T-helper 9 cell (primary cell): ENCODE measurements at places on chromosomes 5 and 9.

DNA sequence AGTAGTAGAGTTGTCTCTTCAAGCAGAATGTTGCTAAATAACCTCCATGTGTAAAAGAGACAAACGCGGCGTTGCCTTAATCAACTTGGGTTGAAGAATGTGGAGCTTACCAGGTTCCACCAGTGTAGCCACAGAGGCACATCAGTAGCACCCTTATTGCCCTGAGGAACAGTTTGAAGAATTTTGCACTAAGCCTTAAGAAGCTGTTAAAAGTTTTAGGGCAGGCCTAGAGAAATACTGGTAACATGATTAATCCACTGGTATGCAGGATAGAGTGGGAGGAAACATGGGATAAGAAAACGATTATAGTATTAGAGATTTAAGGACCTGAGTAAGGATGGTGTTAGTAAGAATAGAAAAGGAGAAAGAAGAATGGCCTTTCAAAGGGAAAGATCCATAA is 100.6 kb downstream of the ZCCHC7 start:
- no peak for DNase-seq

GRCh38 chr5:50958852-50959457 is 292.5 kb downstream of the PARP8 start:
- no peak for DNase-seq

- DNase-seq = no peak
Observed at GRCh38 chr5:95283761-95284571, 928 bp downstream of the MCTP1 start.

DNA sequence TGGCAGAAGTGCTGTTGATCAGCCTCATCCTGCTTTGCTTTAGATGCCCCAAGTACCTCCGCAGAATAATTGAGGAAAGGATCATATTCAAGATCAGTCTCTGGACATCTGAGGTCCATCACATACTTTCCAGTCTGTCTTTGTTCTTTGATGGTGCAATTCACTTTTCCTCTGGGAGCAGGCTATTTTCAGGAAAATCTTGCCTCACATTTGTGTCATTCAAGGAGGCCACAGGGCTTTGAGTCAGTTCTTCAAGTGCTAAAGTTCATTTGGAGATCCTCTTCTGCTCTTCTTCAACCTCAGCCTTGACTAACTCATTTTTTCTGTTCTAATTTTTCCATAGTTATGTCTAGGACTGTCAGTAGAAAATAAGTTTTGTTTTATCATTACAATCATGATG is 18.6 kb downstream of the EQTN start:
- DNase-seq = no peak

- DNase-seq = no peak
Observed at GRCh38 chr9:134886413-134886913, 5.9 kb downstream of the FCN2 start.

- no peak for DNase-seq
Observed at GRCh38 chr9:125700791-125701190, 6.2 kb downstream of the MAPKAP1 start.

DNA sequence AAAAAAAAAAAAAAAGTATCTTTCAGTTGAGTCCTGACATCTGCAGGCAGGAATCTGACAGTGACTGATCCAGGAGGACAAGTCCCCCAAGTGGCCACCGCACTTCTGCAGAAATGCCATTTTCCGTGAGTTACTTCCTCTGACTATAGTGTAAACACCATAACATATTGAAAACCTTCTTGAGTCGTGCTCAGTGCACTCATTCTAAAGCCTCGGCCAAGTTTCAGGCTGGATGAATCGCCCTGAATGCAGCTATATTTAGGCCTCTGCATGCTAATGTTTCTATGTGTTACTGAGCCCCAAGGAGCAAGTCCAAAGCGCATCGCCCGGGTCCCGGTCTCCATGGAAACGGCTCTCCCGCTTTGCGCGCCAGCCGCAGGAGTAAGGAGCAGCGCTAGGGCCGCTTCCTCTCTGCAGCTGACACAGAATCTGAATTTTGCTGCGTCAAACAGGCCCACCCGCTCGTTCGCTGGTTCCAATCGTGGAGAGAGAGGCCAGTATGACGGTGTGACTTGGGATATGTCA is 335.4 kb downstream of the MSX2 start:
- no peak for DNase-seq

- no peak for DNase-seq
Observed at GRCh38 chr5:79809743-79810142, 120.1 kb downstream of the CMYA5 start.

GRCh38 chr5:159782197-159782994 is 133.9 kb upstream of the ADRA1B start:
- no peak for DNase-seq

DNA sequence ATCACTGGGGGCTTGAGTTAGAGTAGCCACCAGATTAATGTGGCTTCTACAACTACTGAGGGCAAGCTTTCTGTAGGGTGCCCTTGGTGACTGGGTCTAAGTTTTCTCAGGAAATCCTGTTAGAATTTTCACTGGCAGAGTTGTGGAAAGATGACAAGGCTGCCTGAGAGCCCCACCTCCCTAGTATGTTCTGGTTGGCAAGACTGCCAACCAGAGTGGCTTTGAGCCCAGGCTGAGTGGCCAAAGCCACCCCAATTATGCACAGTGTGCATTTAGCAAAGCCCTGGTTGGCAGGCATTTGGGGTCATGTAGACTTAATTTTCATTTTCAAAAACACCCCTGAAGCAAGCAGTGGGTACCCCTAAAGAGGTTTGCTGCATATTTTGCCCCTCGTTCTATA is 136.7 kb upstream of the HAPLN1 start:
- DNase-seq = no peak

DNA sequence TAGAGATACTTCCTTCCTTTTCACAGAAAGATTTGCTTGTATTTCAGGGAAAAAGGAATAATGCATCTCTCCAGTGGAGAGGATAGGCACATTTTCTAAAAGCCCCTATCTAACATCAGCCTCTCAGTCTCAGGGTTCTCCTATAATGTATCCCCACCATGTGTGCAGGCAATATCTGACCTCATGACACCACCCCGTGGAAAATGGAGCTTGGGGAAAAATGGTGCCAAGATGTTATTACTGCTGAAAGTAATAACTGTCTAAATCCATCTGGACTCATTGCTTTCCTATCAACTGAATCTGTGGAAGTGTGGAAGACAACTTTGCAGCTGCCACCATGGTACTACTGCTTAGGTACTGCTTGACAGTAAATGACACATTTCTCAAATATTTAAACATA is 574.3 kb downstream of the LRRC70 start:
- no peak for DNase-seq

GRCh38 chr5:142998316-142999020 is 228.3 kb downstream of the ARHGAP26 start:
- no peak for DNase-seq

DNA sequence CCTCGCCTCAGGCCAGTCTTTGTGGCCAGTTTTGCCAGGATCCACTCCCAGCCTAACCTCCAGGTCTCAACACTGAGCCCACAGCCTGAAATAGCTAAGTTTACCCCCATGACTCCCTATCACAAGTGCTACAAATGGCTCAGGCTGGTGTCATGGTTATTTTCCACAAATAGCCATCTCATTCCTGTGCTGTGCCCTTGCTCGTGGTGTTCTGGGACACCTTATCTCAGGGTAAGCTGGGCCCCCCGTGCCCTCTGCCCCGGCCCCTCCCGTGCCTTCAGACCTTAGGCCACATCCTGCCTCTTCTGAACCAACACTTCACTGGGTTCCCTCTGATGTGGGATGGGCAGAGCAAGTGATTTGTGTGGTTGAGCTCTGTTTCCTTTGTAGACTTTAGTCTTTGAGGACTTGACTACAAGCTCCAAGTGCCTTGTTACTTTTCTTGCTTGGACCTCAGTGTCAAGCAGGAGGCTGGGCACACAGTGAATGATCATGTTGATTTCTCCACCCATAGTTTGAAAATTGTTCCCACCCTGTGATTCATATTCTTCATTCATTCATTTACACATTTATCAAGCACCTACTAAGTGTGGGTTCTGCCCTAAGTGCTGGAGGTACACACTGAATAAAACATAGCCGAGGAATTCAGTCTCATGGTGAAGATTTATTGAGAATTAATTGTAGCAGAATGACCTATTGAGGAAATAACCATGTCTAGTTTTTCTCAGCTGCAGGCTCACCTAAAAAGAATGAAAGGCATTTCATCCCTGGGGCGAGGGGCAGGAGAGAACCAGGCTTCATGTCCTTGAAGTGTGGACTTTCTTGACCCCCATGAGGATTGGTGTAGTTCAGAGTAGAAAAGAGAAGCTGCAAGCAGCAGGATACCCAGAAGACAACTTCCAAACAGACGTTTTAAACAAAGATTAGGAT is 84.5 kb upstream of the CTNNA1 start:
- no peak for DNase-seq

DNA sequence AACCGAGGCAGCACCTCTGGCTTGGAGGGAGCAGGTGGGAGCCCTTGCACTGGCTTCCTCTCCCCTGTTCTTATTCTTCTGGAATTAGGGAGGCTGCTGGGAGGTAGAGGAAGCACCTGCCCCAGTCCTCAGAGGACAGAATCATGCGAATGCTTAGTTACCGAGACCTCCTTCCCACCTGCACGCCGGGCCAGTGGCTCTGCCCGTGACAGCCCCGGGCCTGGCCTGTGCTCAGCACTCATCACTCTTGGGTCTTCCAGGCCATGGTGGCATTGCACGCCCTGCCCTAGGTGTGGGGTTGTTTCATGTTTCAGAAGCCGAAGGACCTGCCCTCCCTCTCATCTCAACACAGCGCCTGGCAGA is 45.3 kb upstream of the NKD2 start:
- DNase-seq = no peak

DNA sequence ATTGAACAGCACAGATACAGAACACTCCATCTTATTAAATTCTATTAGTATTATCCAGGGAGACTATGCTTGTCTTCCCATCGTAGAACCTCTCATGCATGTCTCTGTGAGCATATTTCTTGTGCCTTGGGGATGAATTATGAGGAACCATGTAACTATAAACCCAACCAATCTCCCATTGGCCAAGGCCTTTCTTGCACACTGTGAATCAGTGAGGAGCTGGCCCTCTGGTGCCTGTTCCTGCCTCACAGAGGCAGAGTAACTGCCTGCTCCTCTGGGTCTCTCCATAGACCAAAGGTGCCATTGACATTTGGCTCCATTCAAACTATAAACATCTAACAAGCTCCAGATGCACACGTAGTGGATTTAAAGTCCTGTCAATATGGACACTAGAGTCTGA is 190.4 kb downstream of the ENC1 start:
- no peak for DNase-seq

- DNase-seq = no peak
Observed at GRCh38 chr5:115589043-115589442, 13.2 kb downstream of the TICAM2 start.

DNA sequence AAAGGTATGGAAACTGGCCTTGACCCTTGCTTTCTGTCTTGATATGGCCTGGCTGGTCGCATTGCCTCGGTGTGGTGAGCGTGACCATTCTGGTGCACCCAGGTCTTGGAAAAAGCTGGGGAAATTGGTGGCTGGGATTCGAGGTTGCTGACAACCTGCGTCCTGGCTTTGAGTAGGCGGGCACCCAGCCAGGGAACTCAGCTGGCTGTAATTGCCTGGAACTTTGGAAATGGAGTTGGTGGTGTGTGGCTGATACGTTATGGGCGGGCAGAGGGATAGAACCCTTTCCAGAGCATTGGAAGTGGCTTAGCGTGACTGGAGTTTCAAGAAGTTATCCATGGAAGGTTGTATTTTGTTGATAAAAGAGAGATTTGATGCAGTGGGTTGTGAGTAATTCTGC is 35.2 kb downstream of the KCNMB1 start:
- DNase-seq = no peak

DNA sequence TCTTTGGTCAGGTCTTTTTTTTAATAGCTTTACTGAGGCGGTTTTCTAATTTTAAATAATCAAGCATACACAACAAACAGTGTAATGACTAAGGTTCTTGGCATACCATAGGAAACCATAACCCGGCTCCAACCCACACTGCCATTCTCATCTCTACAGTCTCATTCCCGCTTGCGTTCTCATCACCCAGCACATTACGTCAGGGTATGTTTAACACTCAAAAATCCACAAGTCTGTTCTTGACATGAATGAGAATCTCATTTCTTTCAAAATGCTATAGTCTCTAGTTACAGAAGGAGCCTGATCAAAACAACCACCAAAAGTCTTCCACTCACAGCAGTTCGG is 505 bp downstream of the C5orf34 start:
- DNase-seq = no peak

DNA sequence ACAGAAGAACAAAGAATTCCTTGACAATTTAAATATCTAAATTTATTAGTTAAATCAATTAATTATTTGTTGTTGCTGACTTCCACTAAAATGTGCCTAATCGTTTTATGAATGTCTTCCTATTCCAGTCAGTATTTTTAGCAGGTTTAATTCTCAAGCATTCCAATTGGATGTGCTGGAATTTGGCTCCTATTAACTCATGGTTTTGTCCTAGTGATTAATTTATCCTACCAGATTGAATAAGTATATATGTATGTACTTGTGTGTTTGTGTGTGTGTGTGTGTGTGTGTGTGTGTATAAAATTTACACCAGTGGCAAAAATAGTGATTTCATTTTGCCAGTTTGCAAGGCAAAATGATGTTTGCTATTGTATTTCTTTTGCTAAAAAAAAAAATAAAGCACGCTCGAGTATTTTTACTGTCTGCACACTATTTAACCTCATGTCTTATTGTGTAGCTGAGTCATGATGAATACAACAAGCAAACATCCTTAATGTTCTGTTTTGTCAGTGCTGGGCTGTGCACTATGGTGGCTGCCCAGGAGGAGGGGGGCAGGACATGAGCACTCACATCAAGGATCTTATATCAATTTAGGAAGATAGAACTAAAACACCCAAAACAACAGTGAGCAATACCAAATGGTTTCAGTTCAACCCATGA is 375.5 kb downstream of the PDE4D start:
- no peak for DNase-seq

GRCh38 chr9:96651626-96652025 is 3.5 kb downstream of the PRXL2C start:
- no peak for DNase-seq

GRCh38 chr9:122572456-122572855 is 10.7 kb downstream of the OR1L8 start:
- no peak for DNase-seq

- no peak for DNase-seq
Observed at GRCh38 chr5:146660376-146660960, 144.5 kb upstream of the GPR151 start.

DNA sequence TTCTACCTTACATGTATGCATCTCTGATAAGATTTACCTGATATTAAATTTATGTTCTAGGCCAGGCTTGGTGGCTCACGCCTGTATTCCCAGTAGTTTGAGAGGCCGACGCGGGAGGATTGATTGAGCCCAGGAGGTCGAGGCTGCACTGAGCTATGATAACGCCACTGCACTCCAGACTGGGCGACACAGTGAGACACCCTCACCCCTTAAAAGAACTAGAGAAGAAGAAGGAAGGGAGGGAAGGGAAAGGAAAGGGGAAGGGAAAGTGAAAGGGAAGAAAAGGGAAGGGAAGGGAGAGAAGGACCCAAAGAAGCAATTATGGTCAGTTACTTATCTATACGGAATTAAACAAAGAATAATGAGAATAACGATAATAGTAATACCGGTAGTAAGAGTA is 1.2 kb upstream of the RFK start:
- DNase-seq = no peak

DNA sequence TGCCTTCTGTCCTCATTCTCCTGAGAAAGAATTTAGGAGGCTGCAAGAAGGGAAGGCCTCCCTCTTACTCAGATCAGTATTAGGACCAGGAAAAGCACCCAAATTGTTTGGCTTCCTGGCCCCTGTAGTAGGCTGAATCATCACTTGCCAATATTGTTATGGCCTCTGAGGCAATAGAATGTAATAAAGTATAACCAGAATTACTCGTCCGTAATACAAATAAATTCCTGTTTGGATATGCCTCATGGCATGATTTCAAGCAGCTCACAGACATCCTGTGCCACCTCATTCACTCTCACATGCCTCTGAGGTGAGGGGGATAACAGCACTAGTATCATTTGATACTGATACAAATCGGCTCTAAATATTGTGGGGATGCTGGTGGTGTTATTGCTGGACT is 427.3 kb downstream of the ISL1 start:
- DNase-seq = no peak
